ENCODE measurements at places on chromosomes 13 and 19.
A peak's percentile ranks its signal among the peaks of the same experiment; 100 is the strongest.

- no peak for DNase-seq
Measured at GRCh38 chr19:14375582-14376291, 5.5 kb upstream of the ADGRE5 start.

DNA sequence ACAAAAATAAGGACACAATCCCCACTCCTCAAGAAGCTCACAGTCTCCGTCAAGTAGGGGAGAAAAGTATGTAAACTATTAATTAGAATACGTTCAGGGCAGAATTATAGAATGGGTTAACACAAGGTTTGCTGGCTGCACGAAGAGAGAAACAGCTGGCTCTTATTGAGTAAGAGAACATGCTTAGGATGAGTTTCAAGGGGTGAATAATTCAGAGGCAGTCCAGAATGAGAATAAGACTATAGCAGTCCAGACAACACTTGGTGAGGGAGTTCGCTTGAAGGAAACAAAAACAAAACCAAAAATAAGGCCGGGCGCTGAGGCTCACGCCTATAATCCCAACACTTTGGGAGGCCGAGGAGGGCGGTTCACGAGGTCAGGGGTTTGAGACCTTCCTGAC lies 61.9 kb downstream of the THSD1 start:
- DNase-seq: no peak

GRCh38 chr13:38819053-38819452 lies 132.2 kb downstream of the FREM2 start:
- DNase-seq: no peak

DNA sequence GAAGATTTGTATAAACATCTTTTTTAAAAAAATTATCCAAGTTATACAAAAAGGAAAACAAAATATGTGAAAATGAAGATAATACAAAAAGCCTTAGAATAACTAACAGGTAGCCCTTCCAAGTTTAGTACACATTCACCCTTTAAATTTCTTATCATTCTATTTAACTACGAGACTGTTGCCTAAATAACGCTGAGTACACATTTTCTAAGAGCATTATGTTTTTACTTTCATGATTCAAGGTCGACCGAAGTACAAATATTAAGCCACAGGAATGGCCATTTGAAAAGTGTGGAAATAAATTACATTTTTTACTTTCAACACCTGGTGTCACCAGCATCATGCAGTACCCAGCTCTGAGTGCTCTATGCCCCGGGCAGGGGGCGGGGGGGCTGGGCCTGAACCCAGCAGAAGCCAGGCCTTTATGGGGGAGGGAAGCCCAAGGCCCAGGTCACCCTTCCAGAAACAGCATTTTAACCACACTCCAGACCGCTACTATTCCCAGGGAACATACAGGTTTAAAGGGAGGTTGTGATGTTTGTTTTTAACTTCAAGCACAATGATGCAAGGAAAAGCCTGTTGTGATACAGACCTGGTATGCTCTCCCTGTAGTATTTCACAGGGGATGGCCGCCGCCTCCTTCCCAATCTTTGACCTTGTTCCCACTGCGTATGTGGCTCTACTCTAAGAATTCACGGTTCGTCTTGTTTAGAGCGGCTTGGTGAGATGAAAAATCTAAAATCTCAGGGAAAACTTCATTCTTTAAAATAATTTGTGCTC lies 24.0 kb downstream of the GGACT start:
- no peak for DNase-seq

DNA sequence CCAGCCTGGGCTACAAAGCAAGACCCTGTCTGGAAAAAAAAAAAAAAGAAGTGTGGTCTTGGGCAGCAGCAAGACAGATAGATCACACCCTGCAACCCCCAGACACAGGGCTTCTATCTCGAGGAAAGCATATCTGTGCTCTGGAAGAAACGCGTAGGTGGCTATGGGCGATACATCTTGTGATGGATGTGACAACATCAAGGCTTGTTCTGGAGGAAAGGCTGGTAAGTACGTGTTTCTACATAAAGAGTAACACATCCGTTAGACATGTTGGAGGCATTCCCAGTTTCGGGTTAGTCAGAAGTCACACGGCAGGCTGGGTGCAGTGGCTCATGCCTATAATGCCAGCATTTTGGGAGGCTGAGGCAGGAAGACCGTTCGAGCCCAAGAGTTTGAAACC lies 6.6 kb upstream of the DHDH start:
- peak; percentile 9 for DNase-seq

DNA sequence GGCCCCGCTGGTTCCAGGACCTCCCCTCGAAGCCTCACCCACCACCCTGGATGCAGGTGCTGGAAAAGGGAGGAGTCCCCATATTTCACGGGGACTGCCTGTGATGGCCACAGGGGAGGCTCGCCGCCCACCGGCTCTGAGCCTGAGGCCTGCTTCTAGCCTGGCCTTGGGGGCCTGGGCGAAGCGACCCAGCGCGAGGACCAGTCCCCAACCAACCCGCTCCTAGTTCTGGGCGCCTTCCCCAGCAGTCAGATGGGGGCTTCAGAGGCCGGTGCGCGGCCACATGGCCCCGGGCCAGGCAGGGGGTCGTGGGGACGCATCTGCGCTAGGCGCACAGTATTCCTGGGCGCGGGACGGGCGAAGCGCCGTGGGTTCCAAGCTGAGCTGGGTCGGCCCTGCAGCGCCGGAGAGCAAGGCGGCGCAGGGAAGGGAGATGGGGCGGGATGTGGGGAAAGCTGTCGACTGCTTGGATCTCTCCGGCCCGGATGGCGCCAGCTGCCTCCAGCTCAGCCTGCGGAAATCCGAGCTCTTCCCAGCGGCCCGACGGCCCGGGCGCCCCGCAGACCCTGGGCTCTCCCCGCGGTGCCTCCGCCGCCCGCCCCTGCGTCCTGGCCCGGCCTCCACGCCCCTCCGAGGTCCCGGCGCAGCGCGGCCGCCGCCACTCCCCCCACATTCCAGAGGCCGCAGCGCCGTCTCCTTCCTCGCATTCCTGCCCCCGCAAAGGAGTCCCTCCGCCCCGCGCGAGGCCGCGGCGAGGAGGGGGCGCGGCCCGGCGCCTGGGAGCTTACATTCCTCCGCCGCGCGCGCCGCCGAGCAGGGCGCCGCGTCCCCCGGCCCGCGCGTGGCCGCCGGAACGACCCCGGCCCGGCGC lies at the start of gene WTIP:
Gene WTIP (plus strand): TSS at position 788 of the 871 bp plus-strand sequence. CDS start 217 bp downstream, outside the sequence.
- no peak for DNase-seq

GRCh38 chr13:110397436-110398115 lies 90.5 kb downstream of the COL4A2 start:
- no peak for DNase-seq

DNA sequence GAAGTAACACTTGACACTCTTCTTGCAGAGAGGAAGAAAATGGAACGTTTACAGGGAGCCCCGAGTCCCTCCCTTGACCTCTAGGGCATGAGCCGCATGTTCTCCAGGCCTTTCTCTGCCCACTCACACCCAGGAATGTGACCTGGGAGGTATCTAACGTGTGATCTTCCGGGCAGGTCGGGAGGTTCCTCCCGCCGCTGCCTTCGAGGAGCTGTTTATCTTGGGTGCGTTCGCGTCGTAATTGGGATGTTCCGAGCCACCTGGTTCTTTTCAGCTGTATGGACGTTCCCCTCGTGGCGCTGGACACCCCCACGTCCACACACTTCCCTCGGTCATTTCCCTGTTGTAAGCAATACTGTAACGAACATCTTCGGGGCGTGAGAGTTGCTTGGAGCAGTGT lies 13.6 kb downstream of the ARID3A start:
- DNase-seq: no peak

- DNase-seq: no peak
Measured at GRCh38 chr13:19681517-19681916, 48.1 kb downstream of the MPHOSPH8 start.

DNA sequence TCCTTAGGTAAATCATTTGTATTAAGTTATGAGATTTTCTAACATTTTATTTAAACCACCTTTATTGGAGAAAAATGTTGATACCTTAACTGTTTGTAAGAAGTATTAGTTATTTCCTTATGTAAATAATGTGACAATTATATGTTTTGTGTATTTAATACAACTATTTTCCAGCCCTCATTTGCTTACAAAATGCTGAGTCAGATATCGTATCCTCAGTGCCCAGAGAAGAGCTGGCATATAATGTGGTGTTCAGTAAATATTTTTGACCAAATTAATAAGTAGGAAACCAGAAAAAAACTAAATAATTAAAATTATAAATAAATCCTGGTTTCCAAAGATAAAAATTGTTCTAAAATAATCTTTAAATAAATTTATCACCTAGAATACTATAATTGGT lies 140.2 kb upstream of the PCDH17 start:
- DNase-seq: no peak

DNA sequence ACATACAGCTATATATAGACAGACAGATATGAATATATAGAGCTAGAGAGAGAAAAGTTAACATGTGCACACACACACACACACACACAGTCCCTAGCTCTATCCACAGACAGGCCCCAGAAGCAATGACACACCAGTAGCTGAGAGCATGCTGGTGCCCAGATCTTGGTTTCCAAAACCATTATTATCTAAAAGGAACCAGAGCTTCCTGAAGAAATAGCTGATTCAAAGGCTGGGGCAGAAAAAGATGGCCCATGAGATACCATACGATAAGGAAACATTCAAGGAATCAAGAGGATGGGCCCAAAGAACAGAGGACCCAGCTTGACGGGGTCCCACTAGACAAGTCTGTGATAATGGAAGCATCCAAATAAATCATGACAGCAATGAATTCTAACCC lies 53.4 kb downstream of the ABCC4 start:
- no peak for DNase-seq

DNA sequence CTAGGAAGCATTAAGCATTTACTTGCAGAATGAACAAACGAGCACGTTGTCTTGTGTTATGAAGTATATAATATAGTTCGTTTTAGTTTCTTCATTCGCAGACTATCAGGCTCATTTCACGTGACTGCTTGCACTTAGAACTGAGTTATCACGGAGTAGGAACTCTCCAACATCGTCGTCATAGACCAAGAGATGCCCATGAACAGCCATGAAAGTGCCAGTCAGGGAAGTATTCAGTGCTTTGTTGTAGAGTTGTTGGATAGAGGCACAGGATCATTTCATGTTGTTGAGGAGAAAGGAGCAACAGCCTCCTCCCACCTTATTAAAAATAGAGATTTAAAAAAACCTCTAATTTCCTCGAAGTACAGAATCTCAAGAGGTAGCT lies 977 bp upstream of the IL17D start:
- DNase-seq: no peak

GRCh38 chr19:12689581-12690216 lies 1.9 kb downstream of the GNG14 start:
- no peak for DNase-seq

DNA sequence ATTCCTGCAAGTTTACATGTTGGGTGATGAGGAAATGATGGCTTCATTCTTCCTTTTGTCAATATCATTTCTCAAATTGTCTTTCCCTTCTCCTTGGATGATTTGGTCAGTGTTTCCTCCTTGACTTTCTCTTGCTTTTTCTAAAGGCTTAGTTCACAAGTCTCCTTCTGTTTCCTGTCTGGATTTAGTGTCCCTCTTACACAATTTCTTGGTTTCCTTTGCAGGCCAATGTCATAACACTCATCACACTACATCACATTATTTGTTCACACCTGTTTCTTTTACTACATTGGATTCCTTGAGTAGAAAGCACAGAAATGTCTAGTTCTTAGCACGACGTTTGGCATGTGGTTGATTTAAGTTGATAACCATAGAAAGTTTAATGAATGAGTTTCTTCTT lies 490.7 kb downstream of the TDRD3 start:
- DNase-seq: no peak

DNA sequence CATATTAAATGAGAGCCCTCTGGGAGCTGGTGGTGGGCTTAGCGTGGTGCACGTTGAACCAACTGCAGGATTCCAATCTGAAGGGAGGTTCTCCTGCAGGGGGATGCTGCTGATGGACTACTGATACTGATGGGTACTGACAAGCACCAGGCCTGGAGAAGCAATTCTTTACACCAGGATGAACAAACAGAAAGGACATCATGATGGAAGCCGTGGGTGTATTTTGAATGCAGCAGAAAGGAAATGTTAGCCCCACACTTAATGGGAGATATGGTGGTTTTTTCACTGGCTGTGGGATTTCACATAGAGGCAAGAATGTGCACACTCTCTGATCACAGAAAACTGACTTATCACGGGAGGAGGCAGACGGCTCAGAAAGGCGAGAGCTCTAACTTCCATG lies 299.7 kb downstream of the TEX29 start:
- DNase-seq: no peak

DNA sequence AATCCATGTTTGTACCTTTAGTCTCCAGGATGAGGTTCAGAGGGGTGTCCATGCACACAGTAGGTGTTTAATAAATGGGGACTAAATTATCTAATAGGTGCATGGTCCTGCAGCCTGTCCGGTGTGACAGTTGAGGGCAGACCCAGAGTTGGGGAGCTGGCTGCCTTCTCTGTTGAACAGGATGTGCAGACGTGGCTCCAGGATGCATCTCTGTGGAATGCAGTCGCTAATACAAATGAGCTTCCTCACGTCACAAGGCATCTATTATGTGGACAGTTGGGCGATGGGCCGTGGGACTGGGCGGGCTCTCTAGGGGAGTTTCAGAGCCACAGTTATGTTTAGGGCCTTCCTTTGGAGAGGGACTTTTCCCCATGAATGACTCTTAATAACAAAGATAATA lies 71.0 kb downstream of the SIPA1L3 start:
- no peak for DNase-seq

- DNase-seq: no peak
Measured at GRCh38 chr19:45866400-45867176, 2.5 kb downstream of the FOXA3 start.

- no peak for DNase-seq
Measured at GRCh38 chr19:5006201-5006600, 37.3 kb downstream of the KDM4B start.

DNA sequence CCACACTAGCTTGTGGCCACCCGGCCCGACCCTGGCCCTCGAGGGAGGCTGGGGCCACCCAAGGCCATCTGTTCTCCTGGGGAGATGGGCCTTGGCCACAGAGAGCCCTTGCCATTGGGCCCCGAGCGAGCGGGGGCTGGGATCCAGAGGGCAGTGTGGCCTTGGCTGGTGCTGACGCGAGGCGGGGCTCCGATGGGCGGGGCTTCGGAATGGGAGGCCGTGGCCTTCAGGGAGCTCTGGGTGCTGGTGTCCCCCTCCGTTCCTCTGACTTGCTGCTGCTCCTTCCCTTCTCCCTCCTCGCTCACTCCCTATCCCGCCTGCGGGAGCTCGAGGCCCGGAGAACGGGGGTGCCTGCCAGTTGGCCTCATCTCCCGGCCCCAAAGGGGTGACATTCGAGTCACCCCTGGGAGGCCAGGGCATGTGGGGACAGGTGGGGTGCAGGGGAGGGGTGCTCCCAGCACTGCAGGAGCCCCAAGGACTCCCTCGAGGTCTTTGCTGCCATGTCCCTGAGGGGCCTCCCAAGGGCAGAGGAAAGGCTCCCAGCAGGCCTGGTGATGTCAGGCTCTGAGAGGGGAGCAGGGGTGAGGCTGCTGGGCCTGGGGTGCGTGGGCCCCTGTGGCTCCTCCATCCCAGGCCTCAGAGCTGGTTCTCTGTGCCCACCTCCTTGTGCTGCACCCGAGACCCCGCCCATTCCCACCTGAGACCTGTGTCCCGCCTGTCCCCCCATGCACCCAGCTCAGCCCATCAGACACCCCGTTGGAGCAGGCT lies 4.2 kb downstream of the NCLN start:
- DNase-seq: no peak

- DNase-seq: no peak
Measured at GRCh38 chr13:31890946-31891345, 140.6 kb upstream of the FRY start.
